ENCODE measurements at places on chromosomes 13 and 19.

GRCh38 chr13:91101381-91101780 is 246.1 kb upstream of the MIR17HG start:
- no peak for DNase-seq

- DNase-seq = no peak
Measured at GRCh38 chr13:109007946-109008345, 378.5 kb downstream of the MYO16 start.

GRCh38 chr13:72457151-72457550 is 270.3 kb downstream of the MZT1 start:
- no peak for DNase-seq

DNA sequence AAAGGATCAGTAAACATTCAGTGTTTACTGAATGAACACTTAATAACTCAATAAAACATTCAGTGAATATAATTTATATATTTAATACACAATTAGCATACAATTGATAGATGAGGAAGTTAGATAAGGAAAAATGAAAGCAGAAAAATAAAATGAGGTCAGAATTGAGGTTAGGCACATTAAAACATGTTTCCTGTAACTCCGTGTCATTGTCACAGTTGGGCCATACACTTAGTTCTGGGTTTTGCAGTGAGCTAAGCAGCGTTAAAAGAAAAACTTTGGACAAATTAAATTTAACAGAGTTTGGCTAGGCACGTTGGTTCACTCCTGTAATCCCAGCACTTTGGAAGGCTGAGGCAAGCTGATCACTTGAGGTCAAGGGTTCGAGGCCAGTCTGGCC is 71.4 kb downstream of the MIPEP start:
- DNase-seq = no peak

DNA sequence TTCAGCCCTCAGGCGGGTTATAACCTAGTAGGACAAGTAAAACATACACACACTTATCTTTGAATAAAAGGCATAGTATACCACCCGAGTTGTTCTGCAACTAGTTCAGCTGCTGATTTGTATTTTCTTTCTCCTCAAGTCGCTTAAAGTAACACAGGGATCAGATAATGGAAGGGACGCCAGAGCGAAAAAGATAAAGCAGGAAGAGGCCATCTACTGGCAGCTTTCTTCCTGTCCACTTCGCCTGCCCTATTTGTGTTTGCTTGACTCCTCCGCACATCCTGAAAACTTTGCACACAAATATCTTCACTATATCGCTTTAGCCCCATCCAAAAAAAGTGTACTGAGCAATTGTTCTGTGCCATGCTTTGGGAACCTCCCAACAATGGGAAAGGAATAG is 238.0 kb upstream of the SOX21 start:
- no peak for DNase-seq

DNA sequence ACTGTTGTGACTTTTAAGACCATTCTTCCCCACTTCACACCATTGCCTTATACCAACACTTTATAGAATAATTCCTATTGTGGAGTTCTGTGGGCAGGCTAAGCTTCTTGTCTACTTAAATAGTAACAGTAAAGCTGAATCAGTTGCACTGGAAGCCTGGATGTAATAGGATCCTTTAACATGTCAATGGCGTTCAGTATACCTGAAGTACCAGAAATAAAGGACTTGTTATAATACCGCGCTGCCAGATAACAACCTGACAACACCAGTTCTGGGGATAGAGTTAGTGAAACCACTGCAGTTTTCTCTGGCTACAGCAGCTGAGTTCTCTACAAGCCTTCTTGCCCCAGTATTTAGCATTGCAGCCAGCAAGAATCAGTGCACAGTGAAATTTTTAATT is 52.0 kb upstream of the TNFRSF19 start:
- DNase-seq = no peak

DNA sequence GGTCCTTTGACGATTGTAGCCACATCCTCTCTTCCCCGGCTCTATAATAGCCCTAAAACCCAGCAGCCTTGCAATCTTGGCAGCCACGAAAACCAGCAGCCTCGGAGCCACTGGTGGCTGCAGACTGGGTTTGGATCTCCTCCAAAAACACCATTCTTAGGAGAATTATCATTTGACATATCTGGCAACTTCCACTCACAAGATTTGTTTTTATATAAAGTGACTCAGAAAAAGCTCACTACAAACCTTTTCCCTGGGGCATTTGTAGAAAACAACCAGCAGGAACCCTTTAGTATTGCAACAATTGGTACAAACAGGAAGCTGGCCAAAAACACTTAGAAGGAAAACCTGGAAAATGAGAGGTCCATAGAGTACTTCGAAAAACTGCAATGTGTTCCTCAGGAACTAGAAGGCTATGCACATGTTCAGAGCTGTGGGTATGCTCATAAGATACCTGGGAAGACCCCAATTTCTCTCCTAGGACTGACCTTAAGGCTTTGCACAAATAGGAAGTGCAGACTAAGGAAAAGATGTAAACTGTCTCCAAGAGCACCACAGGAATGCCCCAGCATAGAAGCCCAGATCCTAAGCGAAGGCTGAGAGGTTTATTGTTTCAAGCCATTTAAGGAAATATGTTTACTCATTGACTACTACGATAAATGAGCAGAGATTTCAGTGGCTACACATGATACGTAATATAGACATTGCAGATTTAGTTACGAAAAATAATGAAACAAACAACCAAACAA is 71.2 kb downstream of the MYO16 start:
- DNase-seq = no peak

- no peak for DNase-seq
Measured at GRCh38 chr19:897442-898039, 4.3 kb downstream of the RNU6-9 start.

GRCh38 chr13:98962901-98963590 is 14.8 kb downstream of the DOCK9 start:
- no peak for DNase-seq

GRCh38 chr13:50761406-50761805 is 82.1 kb downstream of the DLEU7 start:
- no peak for DNase-seq

DNA sequence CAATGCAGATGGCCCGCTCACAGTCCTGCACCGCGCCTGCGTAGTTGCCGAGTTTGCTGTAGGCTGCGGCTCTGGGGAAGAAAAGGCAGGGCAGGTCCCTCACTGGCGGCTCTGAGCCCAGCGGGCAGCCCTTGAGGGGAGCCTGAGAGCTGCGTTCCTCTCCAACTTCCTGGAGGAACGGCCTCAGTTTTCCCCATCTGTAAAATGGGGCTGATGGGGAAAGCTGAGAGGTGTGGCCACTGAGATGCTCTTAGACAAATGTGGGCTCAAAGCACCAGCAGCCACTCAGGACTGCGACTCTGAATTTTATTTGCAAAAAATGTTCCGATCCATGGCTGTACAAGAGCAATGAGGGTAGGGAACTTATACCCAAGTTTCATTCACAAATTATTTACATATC is 19.4 kb downstream of the SGTA start:
- no peak for DNase-seq

- no peak for DNase-seq
Measured at GRCh38 chr19:33530842-33531241, 9.3 kb upstream of the PEPD start.

DNA sequence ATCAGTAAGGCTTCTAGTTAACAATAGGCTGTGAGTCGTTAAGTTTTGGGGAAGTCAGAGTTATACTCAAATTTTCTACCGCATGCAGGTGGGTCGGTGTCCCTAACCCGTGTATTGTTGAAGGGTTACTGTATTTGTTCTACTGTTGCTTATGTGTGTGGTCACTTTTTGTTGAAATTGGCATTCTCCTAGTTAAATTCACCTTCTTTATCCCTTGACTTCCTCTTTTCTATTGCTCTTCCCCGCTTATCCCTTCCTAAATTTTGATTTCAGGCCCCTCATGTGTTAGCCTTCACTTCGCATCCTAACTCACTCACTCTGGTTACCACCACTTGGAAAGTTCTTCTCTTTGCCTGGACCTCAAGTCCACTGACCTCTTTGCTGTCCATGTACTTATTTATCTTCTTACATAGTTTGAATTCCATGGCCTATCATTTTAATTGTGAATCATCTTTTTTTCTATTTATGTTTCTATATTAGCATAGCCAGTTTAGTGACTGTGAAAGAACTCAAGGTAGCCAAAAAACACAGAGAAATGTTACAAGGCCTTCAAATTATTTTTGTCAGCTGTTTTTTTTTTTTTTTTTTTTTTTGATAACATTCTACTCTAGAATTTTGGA is 52.9 kb downstream of the NDFIP2 start:
- no peak for DNase-seq

DNA sequence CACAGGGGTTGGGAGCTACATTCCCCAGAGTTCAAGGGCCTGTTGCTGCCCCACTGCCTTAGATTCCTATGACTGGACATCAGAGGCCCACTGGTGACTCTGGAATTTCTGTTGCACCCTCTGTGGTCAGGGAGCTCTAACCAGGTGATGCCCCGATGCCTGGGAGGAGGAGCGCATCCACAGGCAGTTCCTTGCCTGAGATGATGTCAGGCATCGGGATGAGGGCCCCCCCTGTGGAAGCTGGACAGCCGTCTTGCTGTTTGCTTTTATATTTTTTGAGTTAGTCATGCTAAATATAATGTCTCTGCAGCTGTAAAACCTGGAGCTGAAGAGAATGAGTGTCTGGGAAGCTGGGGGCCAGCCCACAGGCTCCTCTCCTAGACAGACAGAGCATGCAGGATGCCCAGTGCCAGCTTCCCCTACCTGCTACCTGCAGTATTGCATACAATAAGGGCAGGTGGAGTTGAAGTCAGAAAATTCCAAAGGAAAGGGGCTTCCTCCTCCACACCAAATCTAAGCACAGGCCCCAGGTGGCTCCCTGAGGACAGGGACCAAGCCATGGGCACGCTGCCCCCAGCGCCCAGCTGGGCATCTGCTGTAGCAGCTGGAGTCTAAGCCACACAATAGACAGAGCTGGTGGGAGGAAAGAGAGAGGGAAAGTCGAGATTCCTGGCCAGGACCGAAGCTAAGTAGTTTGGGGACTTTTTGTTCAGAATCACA is 16.2 kb downstream of the COL4A2 start:
- no peak for DNase-seq

DNA sequence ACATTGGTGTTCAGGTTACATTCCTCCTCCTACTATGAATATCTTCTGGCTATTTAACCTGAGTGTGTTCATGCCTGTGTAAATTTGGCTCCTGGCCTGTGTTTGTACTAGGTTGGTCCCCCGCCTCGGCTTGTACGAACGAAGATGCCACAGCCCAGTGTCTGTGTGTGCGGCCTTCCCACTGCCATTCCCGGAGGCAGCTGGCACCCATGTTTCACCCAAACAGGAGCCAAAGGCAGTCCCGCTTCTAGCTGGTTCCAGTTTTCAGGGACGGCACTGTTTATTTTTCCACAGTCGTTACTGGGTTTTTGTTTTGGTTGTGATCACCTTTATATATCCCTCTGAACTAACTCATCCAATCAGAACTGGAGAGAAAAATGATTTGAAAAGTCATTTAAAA is 102.5 kb upstream of the ZNF536 start:
- no peak for DNase-seq

DNA sequence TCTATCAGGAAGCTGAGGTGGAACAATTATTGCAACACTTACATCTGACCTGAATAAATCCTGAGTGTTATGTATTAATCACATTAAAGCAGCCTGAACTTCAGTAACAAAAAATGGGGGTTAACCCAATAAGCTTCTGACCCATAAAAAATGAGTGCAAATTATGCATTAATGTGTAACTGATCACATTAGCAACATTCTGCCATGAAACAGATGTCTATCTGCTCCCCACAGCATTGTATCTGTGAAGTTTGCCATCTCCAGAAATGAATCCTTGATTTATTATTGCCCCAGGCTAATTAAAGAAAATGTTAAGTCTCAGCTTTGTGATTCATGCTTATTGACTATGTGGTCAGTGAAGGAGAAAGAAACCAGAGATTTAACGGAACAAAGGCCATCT is 304.9 kb downstream of the PCDH20 start:
- DNase-seq = peak; percentile 10

DNA sequence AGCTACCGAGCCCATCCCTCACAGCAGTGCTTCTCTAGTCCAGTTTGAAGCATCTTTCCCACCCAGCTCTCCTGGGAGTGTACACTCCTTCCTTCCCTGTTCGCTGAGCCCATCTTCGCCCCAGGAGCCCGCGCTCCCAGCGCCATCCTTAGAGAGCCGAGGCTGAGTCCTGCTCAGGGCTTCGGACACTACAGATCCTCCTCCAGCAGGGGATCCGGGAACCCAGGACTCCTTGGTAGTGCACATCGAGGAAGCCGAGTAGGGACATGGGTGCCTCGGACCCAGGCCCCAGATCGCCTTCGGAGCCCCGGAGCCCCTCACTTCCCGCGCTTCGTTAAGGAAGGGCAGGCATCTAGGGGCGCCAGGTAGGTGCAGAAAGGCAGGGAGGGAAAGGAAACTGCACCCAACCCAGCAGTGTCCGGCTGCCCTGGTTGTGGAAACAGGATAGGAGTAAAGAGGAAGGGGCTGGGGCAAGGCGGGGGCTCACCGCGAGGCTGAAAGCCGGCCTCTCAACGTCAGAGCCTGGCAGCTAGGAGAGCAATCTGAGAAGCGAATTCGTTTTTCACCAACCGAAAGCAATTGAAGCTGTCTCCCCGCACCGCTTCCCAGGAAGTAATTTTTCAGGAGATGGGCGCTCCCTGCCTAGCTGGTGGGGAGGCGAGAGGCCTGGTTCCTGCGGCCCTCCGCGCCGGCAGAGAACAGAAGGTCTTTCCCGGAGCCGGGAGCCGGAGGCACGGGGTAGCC is 1.0 kb downstream of the PDX1 start:
- DNase-seq = no peak

- DNase-seq = no peak
Measured at GRCh38 chr13:114019367-114019766, 45.5 kb upstream of the C13orf46 start.

DNA sequence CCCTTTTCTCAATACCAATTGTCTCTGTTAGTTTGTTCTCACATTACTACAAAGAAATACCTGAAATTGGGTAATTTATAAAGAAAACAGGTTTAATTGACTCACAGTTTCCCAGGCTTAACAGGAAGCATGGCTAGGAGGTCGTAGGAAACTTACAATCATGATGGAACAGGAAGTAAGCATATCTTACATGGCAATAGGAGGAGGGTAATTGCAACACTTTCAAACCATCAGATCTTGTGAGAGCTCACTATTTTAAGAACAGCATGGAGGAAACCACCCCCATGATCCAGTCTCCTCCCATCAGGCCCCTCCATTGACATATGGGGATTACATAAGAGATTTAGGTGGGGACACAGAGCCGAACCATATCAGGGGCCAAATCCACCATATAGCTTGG is 1210.1 kb upstream of the SPRY2 start:
- no peak for DNase-seq

- DNase-seq = no peak
Measured at GRCh38 chr19:40689339-40690049, 957 bp downstream of the NUMBL start.

GRCh38 chr19:43641333-43641732 is 1.7 kb upstream of the CADM4 start:
- no peak for DNase-seq

DNA sequence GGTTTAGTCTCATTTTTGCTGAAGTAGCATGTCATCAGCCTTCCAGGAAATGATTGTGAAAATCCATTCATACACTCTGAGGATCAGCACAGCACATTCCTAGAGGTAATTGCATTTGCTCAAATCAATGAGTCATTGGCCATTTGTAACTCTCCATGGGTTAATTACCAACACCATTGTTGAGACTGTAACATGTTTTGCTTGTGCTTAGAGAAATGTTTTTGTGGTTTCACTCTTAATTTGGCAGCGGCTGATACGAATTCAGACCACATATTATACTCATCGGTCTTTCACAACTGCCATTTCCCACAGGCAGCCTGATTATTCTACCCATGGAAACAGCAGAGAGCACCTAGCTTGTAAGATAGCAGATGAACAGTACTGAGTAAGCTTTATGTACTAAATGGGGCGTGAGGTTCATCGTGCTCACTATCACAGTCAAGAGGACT is 110.3 kb downstream of the NHLRC3 start:
- DNase-seq = peak; percentile 68

Measured in epithelial cell of prostate (primary cell).